ENCODE measurements at places on chromosomes 12 and 14.

DNA sequence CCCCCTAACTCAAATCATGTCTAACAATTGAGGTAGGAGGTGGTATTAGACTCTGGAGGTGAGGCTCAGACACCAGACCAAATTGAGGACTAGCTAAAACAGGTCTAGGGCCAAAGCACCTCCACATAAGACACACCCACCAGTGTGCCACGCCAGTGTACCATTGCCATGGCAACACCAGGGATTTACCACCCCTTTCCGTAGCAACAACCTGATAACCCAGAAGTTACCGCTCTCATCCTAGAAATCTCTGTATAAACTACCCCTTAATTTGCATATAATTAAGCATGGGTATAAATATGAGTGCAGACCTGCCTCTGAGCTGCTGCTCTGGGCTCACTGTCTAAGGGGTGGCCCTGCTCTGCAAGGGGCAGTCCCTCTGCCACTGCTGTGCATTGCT is 57.4 kb upstream of the PPP2R5C start:
- DNase-seq, result peak; percentile 67

- no peak for DNase-seq
These were observed 3.7 kb upstream of the TAS2R19 start for GRCh38 chr12:11026118-11026517.

DNA sequence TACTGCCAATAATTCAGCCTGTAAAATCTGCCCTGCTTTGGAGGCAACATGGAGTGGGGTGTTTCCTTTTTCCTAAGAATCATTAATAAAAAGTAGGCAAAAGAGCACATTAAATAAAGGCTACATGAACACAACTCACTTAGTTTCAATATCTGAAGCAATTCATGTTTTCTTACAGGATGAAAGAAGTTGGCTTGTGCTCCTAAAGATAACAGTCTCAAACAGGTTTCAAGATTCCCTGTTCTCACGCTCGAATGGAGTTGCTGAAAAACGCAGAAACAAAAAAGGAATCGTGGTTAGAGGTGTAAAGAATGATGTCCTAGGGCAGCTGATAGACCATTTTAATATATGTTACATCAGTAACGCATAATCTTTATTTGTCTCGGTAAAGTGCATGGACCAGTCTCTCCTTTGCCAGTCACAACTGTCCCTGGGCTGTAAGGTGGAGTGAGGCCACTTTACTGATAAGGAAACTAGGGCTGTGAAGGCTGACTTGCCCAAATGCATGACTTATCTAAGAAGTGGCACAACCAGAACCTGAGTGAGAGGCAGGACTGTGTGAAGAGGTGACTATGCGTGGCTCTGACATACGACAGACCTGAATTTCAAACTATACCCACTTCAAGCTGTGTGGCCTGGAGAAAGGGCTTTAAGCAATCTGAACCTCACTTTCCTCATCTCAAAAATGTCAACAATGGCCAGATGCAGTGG is 12.6 kb downstream of the GIT2 start:
- no peak for DNase-seq

DNA sequence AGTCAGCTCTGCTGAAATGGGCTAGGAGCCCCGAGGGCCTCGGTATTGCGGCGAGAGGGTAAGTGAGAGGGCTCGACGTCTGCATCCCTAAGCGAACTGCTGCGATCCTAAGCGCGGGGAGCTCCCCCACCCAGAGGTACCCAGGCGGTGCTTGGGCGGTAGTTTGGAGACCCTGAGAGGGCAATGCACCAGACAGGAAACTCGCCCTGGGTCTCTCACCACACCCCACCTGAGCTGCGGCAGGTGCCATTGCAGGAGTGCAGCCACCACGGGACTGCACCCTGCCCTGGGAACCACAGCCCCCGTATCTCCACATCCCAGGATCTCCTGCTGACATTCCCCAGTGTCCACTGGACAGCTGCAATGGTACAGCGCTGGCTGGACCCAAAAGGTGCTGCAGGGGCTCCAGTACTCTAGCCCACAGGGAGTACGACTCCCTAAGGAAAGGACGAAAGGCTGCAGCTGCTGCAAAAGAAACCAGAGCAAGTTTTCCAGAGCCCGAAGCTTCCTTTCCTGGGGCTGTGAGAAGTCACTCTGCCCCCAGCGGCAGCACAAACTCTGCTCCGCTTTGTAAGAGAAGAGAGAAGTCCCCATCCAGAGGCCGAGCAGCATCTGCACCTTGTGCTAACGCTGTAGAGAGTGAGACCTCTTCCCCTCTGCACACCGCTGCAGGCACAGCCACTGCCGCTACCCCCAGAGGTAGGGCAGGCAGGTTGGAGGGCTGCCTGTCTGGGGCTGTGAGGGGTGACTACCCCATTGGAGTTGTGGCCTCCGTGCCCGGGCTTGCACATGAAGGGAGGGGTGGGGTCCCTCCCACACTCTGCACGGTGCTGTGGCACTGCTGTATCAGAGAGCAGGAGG is 31.1 kb upstream of the MON2 start:
- DNase-seq, result peak; percentile 9

- DNase-seq, result no peak
These were observed 8.0 kb downstream of the GNG2 start for GRCh38 chr14:51868405-51868804.

DNA sequence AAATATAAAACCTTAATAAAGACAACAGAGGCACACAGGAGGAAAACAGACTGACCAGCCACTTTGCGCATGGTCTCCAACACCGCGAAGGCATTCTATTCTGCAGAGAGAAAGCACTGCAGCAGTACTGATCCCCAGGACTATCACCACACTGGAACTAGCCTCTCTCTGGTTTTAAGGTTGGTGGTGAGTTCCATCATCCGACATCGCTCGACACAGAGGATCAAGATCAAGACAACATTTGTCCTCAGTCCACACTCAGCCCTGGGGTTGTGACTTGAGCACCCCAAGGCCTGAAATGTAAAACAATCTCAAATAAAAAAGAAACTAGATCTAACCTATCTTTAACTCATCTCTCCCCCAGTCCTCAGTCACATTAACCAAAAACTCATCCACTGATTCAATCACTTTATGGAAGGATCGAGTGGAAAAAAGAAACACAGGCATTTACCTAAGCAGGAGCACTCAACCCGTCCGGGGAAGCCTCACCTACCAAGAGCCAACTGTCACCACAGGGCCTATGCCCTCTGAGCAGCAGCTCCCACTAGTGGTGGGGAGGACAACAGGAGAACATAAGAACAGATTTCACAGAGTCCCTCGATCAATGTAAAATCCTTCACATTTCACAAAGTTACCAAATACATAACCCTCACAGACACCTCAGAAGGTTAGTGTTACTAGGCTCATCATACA is 17.7 kb downstream of the STXBP6 start:
- DNase-seq, result peak; percentile 4

DNA sequence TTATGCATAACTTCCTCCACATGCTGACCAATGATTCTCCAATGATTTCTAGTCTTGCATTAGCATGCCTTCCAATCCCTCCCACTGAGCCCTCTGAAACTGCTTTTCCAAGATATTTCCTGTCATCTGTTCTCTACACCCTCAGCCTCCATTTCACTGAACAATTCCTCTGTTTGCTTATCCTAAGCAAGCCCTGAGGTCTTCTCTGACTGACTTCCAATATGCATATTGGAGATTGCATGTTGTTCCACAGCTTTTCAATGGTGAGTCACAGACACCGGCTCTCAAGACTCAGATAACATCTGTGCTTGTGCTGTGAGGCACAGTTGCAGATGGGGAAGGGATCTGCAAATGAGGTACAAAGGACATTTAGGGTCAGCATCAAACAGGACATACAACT is 141.0 kb downstream of the SLC16A7 start:
- DNase-seq, result no peak

DNA sequence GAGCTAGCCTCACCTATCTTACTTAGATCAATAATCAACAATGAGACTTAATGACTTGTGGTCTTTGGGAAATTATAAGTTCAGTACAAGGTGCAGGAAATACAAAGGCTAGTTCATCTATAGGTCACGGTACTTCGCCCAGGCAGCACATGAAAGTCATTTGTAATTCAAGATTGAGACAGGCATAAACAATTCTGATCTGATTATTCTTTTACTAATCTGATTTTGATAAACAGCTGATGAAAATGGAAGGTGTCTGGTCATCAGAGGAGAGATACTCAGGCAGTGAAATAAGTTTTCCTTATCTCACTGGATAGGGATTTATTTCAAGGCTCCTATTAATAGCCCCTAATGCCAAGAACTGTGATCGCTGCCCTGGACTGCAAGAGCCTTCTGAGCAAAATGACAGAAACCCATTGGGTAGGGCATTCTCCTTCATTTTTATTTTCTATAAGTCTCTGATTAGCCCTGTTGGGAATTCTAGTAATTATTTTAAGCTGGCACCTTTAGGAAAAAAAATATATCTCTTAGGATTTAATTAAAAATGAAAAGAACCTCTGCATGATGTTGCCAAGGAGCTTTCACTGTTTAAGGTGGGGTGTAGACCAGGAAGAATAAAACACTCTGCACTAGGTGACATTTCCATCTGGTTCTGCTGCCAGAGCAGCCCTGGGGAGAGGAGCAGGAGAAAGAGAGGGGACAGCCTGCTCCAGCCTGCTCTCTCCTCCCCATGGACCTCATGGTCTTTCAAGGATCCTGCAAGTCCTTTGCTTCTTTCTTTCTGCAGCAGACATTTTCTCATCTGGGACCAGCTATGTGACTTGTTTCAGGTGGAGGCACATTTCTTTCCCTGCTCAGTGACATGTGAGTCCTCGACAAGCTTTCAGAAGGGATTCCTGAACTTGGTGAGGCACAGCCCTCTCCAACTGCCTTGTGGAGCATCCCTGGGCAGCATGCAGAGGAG is 44.8 kb downstream of the SSPN start:
- no peak for DNase-seq

GRCh38 chr12:4044101-4044500 is 170.9 kb upstream of the PARP11 start:
- DNase-seq, result no peak

DNA sequence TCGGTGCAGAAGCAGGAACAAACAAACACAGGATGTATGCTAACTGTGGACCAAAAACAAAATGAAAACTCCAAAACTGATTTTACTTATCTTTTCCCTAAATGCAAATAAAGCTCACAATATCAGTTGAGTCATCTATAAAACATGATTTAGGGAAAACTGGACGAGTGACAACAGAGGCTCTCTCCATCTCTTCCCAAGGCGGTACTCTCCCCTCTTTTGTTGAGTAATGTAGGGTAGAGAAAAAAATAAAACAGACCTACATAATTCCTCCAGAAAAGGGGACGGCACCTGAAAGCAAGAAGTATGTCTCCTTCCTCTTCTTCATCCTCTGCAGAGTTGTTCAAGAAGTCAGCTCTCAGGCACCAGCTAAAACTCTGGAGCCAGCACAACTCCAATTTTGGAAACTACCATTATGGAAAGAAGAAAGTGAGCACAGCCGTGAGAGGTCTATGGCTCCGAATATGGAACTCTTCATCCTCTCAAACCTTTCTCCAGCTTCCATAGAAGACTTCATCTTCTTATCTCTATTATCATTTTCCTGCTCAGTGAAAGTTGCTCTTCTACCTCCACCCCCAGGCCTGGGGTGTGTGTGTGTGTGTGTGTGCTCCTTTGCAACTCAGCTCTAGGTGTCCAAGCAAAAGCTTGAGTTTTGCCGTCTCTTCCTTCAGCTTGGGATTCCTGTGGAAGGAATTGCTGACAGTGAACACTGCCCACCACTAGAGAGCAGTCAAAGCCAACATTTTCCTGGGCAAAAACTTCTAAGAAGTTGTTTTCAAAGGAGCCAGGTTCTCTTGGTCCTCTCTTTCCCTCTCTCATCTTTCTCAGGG is 155.4 kb downstream of the DIO2 start:
- no peak for DNase-seq

DNA sequence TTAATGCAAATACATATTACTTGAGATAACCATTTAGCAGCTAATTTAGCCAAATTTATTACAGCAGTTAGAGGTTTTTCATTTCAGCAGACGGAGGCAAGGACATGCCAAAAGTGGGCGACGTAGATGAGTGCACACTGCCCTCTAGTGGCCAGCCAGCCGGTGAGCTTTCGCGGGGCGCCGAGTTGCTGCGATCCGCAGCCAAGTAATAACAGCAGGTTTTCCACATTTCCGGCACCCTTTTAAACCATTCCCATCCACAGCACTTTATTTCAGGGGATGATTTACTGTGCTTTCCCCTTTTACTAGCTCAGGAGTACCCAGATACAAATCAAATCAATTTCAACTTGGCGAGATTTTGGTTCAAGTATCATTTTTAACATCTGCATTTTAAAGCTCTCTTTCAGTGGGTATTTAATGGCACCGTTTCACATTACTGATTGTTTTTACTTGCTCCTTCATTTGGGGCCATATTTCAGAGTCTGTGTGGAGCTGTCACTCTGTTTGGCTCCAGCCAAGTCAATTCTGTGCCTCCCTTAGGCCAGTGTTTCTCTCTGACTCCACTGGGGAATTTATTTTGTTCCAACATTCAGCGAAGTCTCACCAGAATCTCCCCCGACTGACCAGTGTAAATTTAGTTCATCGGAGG is 158.0 kb downstream of the EGLN3 start:
- peak; percentile 55 for DNase-seq

DNA sequence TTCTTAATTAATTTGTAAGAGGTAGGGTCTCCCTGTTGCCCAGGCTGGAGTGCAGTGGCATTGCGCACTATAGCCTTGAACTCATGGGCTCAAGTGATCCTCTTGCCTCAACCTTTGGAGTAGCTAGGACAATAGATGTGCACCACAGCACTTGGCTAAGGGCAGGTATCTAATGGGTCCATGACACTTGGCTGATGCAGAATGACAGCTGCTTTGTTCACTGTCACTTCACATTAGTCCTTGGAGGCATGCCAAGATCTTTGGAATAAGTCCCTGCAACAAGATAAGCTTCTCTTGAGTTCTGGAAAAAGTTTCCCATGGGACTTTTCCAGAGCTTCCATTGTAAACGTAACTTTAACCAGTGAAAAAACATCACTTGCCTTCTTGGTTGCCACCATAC is 23.4 kb downstream of the COQ6 start:
- no peak for DNase-seq

DNA sequence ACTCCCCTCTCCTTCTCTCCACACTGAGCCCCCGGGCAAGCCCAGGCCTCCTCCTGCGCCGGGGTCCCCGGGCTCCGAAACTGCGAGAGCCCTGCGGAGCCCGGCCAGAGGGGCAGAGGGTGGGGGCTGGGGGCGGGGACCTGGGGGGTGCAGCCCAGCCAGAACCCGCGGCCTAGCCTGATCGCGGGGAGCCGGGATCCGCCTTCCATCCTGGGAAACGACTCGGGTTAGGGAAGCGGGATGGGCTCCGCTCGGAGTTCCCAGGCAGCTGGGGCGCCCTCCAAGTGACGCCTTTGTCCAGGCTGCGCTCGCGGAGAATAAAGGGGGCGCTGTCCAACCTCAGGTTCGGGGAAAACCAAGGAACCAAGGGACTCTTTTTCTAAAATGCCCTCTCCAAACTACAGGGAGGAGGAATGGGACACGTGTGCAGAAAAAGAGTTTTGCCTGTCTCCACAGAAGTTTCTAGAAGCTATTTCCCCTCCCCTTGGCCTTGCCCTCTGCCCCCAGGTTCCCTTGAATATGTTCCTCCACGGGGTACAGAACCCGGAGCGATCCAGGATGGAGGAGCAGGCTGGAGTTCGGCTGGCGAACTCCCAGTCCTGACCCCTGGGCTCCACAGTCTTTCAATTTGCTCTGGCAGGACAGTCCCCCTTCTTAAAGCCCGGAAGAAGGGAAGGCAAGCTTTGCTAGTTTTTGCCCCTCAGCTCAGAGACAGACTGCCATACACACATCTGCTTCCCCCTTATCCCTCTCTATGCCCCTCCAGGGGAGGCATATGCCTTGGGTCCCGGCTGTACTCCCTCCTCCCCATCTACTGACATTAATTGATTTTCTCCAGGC is 13.9 kb downstream of the NKX2-1 start:
- no peak for DNase-seq
